ENCODE measurements at places on chromosomes 2 and 18.

DNA sequence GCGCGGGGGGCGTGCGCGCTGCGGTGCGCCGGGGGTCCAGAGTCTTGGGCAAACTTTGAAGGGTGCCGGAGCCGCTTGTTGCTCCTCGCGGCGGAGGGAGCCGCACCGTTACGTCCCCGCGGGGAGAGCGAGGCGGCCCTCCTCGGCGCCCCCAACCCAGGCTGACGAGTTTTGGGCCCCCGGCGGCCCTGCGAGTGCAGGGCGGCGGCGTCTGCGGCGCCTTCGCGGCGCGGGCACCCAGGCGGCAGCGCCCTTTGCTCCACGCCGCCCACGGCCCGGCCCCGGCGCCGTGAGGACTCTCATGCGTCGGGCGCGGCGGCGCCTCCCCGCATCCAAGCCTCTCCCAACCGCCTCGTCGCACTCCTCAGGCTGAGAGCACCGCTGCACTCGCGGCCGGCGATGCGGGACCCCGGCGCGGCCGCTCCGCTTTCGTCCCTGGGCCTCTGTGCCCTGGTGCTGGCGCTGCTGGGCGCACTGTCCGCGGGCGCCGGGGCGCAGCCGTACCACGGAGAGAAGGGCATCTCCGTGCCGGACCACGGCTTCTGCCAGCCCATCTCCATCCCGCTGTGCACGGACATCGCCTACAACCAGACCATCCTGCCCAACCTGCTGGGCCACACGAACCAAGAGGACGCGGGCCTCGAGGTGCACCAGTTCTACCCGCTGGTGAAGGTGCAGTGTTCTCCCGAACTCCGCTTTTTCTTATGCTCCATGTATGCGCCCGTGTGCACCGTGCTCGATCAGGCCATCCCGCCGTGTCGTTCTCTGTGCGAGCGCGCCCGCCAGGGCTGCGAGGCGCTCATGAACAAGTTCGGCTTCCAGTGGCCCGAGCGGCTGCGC is 814 bp downstream of the FZD7 start:
- peak overlapping the region; percentile 99 for H3K27ac ChIP-seq
- peak; percentile 68 for DNase-seq
- no peaks in the 10 kb centered on the region for H3K27me3 ChIP-seq
- H3K4me3 ChIP-seq, result peak overlapping the region; percentile 89
- H3K36me3 ChIP-seq, result no peaks in the 10 kb centered on the region
- peaks cover 11% of the 10 kb centered on the region for H3K4me1 ChIP-seq

DNA sequence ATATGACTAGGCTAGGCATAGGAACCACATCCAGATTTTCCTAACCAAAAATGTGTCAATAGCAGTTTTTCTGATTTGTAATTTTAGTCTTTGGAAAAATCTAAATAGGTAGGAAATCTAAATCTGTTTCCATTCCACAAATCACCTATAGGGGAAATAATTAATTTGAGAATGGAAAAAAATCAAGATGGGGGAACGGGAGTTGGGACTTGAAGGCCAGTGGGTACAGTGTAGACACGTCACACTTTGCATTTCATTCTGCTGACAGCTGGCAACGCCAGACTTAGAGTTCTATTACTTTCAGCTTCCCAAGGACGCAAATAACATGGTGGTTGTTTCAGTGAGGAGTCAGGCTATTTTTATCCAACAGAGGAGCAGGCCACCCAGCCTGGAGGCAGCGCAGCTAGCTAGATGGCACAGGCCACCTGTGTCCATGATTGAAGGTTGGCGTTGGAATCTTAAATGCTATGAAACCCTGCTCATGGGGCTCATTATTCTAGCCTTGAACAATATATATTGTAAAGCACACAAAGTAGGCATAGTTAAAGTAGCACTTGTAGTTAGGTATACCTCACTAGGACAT is 23.4 kb downstream of the HNRNPA3 start:
- no peaks in the 10 kb centered on the region for H3K27me3 ChIP-seq
- H3K36me3 ChIP-seq, result peaks cover 9% of the 10 kb centered on the region
- H3K4me1 ChIP-seq, result peaks cover 35% of the 10 kb centered on the region
- no peak for DNase-seq
- H3K27ac ChIP-seq, result no peak overlapping the region
- H3K4me3 ChIP-seq, result no peak overlapping the region

DNA sequence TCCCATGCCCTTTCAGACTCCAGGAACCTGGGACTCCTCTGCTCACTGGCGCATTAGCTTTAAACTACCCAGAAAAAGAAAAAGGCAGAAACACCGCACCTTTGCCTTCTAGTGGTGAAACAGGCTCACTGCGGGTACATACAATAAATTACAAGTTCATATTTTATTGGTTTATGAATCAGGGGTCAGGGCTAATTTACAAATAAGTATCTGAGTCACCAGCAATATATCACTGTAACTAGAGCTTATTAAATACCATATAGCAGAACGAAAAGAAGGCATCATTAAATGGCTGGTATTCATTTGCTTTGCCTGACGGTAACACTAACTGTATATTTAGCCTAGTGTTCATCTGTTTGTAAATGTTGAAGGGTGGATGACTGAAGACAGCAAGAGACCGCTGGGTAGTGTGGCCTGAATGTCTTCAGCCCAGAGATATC is 26.9 kb upstream of the DTNB start:
- DNase-seq, result peak; percentile 70
- H3K36me3 ChIP-seq, result no peaks in the 10 kb centered on the region
- no peak overlapping the region for H3K4me3 ChIP-seq
- H3K4me1 ChIP-seq, result no peaks in the 10 kb centered on the region
- H3K27me3 ChIP-seq, result no peaks in the 10 kb centered on the region

DNA sequence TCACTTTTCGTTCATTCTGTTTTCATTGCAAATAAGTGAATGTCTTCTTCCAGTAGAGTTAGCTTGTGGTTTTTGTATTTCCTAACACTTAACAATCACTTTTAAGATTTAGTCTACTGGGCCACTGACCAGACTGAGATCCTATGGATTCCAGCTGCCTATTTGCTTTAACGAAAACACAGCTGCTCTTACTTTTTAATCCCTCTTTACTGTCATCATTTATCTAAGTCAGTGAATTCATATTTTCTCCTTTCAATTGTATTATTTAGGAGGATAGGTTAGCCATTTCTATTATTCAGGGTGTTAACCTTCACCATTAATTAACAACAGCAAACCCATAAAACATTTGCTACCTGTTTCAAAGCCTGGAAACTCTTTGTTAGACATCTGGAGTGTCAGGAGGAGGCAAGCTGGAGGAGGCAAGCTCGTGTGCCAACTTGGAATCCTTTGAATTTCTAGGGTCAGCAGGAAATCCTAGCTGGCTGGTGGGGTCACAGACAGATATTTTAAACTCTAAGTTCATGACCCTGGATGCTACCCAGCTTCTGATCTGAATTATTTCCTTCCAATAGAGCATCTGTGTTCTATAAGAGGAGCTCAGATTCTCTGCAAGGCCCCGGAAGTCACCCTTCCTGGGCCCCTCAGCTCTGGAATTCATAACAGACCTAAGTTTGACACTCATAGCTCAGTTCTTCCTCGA is 385.3 kb downstream of the RBM43 start:
- DNase-seq, result no peak
- H3K36me3 ChIP-seq, result no peaks in the 10 kb centered on the region
- H3K27ac ChIP-seq, result peak overlapping the region; percentile 13
- peaks cover 13% of the 10 kb centered on the region for H3K4me1 ChIP-seq
- no peaks in the 10 kb centered on the region for H3K27me3 ChIP-seq

DNA sequence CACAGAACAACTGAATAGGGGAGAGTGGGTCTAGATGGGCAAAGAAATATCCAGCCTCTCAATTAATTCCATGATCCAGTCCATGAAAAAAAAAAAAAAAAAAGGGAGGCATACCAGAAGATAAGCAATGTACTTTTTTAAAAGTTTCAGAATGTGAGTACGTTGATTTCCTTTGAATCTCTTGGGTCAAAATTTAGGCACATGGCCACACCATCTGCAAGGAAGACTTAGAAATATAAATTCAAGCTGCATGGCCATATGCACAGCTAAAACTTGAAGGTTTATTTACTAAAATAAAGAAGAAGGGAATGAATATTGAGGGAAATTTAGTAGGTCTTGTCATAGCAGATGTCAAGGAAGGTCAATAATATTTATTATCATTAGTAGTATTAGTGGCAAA is 286.5 kb upstream of the CDH7 start:
- no peak for DNase-seq
- no peak overlapping the region for H3K4me3 ChIP-seq
- H3K27me3 ChIP-seq, result no peaks in the 10 kb centered on the region
- no peaks in the 10 kb centered on the region for H3K36me3 ChIP-seq
- H3K4me1 ChIP-seq, result no peaks in the 10 kb centered on the region

DNA sequence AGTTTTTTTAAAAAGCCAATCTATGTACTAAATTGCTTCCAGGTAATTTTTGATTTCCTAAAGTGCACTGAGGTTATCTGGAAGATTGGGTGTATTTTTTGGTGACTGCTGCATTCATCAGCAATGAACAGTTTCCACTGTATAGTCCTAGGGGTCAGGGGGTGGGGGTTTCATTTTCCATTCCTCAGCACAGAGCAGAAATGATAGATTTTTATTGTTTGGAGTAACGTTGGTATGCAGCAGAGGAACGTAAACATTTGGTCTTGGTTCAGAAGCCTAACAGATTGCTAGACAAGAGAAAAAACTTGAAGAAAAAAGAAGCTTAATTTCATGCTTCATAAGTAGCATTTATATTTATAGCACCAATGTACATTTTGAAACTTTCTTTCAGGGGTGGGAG is 54.9 kb downstream of the ZCCHC2 start:
- no peak for DNase-seq
- H3K4me3 ChIP-seq, result no peak overlapping the region
- H3K4me1 ChIP-seq, result no peaks in the 10 kb centered on the region
- H3K36me3 ChIP-seq, result no peaks in the 10 kb centered on the region

- peaks cover 5% of the 10 kb centered on the region for H3K4me1 ChIP-seq
- no peak overlapping the region for H3K4me3 ChIP-seq
- no peak for DNase-seq
Measured at GRCh38 chr2:111155610-111156009, 34.9 kb downstream of the BCL2L11 start.

GRCh38 chr2:127270663-127271062 is 23.3 kb downstream of the ERCC3 start:
- H3K36me3 ChIP-seq, result peaks cover 5% of the 10 kb centered on the region
- DNase-seq, result no peak
- no peak overlapping the region for H3K4me3 ChIP-seq
- no peaks in the 10 kb centered on the region for H3K4me1 ChIP-seq
- no peak overlapping the region for H3K27ac ChIP-seq

GRCh38 chr18:12361770-12362378 is 15.2 kb downstream of the AFG3L2 start:
- H3K36me3 ChIP-seq, result no peaks in the 10 kb centered on the region
- peaks cover 4% of the 10 kb centered on the region for H3K4me1 ChIP-seq
- H3K27ac ChIP-seq, result no peak overlapping the region
- H3K27me3 ChIP-seq, result no peaks in the 10 kb centered on the region
- H3K4me3 ChIP-seq, result no peak overlapping the region

- no peak overlapping the region for H3K4me3 ChIP-seq
- no peaks in the 10 kb centered on the region for H3K27me3 ChIP-seq
- no peaks in the 10 kb centered on the region for H3K36me3 ChIP-seq
Measured at GRCh38 chr2:74051504-74051903, 66.8 kb downstream of the TET3 start.

GRCh38 chr2:97645112-97645694 is 659 bp upstream of the COX5B start:
- peak overlapping the region; percentile 23 for H3K4me3 ChIP-seq
- H3K27ac ChIP-seq, result peak overlapping the region; percentile 93
- H3K36me3 ChIP-seq, result peaks cover 6% of the 10 kb centered on the region
- H3K27me3 ChIP-seq, result no peaks in the 10 kb centered on the region
- no peak for DNase-seq

DNA sequence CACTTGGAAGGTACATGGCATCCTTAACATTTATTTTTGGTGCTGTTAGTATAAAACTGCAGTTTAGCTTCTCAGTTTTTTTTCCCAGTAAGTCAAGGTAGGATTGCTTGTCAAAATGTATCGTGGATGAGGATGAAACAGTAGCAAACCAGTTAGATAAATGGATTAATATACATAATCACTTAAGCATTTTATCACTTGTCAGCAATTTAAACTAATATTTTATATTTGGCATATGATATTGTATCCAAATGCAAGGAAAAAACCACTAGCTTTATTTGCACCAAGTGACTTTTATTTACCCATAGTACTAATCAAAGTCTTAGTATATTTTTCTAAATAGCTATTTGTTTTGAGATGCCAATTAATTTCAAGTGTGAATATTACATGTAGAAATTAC is 137.7 kb upstream of the XIRP2 start:
- H3K27me3 ChIP-seq, result no peaks in the 10 kb centered on the region
- H3K27ac ChIP-seq, result no peak overlapping the region

GRCh38 chr2:96203130-96204028 is 5.2 kb downstream of the STARD7 start:
- H3K4me3 ChIP-seq, result no peak overlapping the region
- no peaks in the 10 kb centered on the region for H3K27me3 ChIP-seq
- H3K4me1 ChIP-seq, result peaks cover 46% of the 10 kb centered on the region
- no peaks in the 10 kb centered on the region for H3K36me3 ChIP-seq

DNA sequence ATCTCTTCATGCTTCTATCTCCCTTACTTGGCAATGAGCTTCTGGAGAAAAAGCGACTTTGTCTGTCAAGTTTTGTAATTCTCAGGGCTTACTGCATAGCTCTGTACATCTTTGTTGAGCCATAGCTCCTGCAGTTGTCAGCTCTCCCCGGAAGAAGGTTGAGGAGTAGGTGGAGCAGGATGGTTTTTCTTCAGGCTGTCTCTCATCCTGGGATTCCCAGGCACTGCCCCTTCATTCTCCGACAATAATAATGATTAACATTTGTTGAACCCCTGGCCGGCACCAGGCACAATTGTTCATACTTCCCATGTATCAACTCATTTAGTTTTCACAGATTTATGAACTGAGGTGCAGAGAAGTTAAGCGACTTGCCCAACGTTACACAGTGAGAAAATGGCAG is 23.5 kb upstream of the RHOB start:
- DNase-seq, result no peak
- H3K27ac ChIP-seq, result no peak overlapping the region
- no peaks in the 10 kb centered on the region for H3K27me3 ChIP-seq
- no peak overlapping the region for H3K4me3 ChIP-seq

DNA sequence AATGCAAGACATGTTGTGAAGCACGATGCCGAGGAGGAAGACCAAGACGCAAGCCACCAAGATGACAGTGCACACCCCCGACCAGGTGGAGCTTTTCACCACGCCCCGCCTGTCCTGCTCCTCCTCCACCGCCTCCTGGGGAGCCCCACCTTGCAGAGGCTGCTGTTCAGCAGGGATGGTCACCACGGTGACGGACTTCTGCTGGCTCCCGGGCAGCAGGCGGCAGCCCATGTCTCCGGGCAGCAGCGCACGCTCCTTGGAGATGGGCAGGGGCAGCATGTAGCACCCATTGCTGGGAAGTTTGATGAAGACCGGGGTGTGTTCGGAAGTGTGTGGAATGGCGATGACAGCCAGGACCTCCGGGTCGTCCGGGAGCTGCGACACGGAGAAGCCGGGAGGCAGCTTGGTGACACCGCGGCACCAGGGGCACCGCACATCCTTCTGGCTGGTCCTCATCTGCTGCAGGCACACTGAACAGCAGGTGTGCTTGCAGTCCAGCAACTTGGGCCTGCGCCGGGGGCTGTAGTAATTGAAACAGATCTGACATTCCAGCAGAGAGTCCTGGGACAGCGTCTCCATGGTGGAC is 76.8 kb downstream of the RNF152 start:
- H3K27me3 ChIP-seq, result no peaks in the 10 kb centered on the region
- no peak for DNase-seq
- peaks cover 7% of the 10 kb centered on the region for H3K36me3 ChIP-seq
- no peak overlapping the region for H3K27ac ChIP-seq

All from hepatocyte (in vitro differentiated cells).